ENCODE measurements at places on chromosomes 11 and 22. TPM values are rescaled to one million over a fixed set of nuclear protein-coding genes. Genes with fewer than 3 reads are reported as not detected.

Gene KCNA4
- total RNA-seq = 2.1 TPM

Gene FGF19
- not detected for total RNA-seq

Gene CCDC73
- not detected for total RNA-seq

Gene NXPE1
- total RNA-seq = not detected

Gene PNPLA5
- not detected for total RNA-seq

Gene PHOX2A
- not detected for total RNA-seq

Gene GGTLC3
- 13.1 TPM for total RNA-seq

Gene FAR1
- 59.7 TPM for total RNA-seq

Gene ZNF202
- total RNA-seq = 9.6 TPM

Gene OR8G1
- not detected for total RNA-seq

Gene MRGPRF
- 13.2 TPM for total RNA-seq

Gene INSC
- total RNA-seq = 0.96 TPM

Gene MED15
- 96.9 TPM for total RNA-seq

Gene TRIM49
- not detected for total RNA-seq

Gene SCGB1C1
- total RNA-seq = not detected

Gene RBMXL2
- total RNA-seq = not detected

Gene WNT7B
- total RNA-seq = 5.4 TPM

Gene NXPE2
- not detected for total RNA-seq

Gene NCAM1
- total RNA-seq = 4.2 TPM

Gene DMC1
- total RNA-seq = not detected

Gene ADORA2A
- total RNA-seq = 17.2 TPM

Gene SCGB1D2
- not detected for total RNA-seq

Gene SLC15A3
- total RNA-seq = 139 TPM

Gene HTR3B
- not detected for total RNA-seq

Gene BCO2
- 7.7 TPM for total RNA-seq

Gene CCND1
- total RNA-seq = 283 TPM

Gene CREB3L1
- 47.4 TPM for total RNA-seq

Gene MAP6
- total RNA-seq = 5.8 TPM

Gene SYT7
- total RNA-seq = 4.8 TPM

Gene OR51L1
- not detected for total RNA-seq

Gene RIBC2
- not detected for total RNA-seq

Gene MIOX
- total RNA-seq = not detected

Gene RNF214
- total RNA-seq = 27.1 TPM

Gene OR51B2
- not detected for total RNA-seq

Gene CABP4
- total RNA-seq = 3.2 TPM

Gene CDC42BPG
- total RNA-seq = 20.9 TPM

Gene DNAJB7
- total RNA-seq = not detected
